Fibroblast of skin of left quadriceps (primary cell): ENCODE measurements at places on chromosomes 13 and 19.

- no peak for DNase-seq
Measured at GRCh38 chr13:31588893-31589292, 150.4 kb upstream of the RXFP2 start.

- no peak for DNase-seq
Measured at GRCh38 chr19:15294561-15294990, 37.8 kb downstream of the BRD4 start.

DNA sequence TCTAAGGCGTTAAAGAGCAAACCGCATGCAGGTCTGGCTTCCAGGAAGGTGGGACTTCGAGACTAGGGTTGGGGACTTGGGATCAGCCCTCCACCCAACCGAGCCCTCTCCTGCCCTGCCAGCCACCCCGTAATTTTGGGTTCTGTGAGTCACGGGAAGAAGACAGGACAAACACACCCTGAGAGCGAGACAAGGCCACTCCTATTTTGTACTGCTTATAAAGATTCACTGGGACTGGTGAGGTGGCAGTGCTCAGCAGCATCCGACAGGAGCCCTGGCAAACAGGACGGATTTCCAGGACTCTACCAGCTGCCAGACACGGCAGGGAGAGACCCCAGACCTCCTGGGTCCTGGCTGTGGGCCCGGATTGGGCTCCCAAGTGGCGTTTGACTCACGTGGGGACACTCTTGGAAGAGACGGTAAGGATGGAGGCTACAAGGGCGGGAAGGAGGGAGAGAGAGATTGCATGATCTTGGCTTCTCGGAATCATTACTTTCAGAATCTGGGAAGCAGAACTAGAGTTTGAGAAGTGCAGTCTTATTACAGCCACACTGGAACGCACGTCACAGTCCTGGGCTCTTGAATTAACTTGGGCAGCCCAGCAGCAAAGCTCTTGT, at the start of gene C5AR2:
Gene C5AR2 (plus strand): TSS at position 245 of the 617 bp plus-strand sequence. CDS start 8,625 bp downstream, outside the sequence.
- DNase-seq: no peak

GRCh38 chr13:110364081-110364480, 57.0 kb downstream of the COL4A2 start:
- no peak for DNase-seq

DNA sequence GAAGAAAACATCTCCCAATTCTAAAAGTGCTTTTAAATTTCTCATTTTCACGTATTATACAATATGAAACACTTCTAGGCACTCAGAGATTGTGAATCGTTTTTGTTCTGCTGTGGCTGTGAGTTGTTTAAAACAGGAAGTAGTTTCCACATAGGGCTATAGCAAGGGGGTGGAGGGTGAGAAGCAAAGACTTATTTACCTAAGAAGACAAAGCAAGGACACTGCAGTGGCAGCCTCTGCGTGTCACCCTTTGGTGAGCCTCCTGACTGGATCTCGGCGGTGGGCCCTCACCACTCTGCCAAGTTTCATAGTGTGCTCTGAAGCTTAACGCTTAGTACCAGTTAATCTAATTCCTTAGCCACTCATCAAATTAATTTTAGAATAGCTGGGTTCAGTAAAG, 56.8 kb downstream of the TNFSF13B start:
- no peak for DNase-seq

DNA sequence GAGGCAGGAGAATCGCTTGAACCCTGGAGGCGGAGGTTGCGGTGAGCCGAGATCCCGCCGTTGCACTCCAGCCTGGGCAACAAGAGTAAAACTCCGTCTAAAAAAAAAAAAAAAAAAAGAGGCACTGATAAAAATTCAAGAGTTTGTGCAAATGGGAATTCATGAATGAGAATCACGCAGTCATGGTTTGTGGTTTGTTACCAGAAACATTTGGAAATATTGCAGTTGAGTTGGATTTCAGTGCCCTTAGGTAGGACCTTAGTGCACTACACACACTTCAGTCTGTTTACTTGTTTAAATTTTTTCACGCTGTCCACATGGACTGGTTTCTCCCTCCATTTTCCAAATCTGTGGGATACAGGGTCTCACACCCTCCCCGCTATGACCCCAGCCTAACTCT, 28.4 kb downstream of the ZNF844 start:
- DNase-seq: no peak
